Liver (tissue), 10 donors: ENCODE measurements at places on chromosomes 1 and 21. TPM values are rescaled to one million over a fixed set of nuclear protein-coding genes. Genes with fewer than 3 reads are reported as not detected.

GRCh38 chr1:77796695-77797405, 17.4 kb downstream of the MIGA1 start:
- peaks cover 5% of the 10 kb centered on the region for H3K36me3 ChIP-seq
- DNase-seq = no peak
- no peak overlapping the region for H3K27ac ChIP-seq
- H3K4me3 ChIP-seq = no peak overlapping the region
- no peaks in the 10 kb centered on the region for H3K4me1 ChIP-seq
- H3K27me3 ChIP-seq = no peaks in the 10 kb centered on the region

The MATN1 gene
- polyA plus RNA-seq = not detected

GRCh38 chr1:173332026-173332425, 124.9 kb upstream of the TNFSF4 start:
- no peaks in the 10 kb centered on the region for H3K36me3 ChIP-seq
- H3K4me3 ChIP-seq = no peak overlapping the region
- no peak for DNase-seq

GRCh38 chr1:236107121-236107907, 35.0 kb upstream of the GPR137B start:
- no peak for DNase-seq
- no peaks in the 10 kb centered on the region for H3K36me3 ChIP-seq
- H3K4me3 ChIP-seq = no peak overlapping the region
- no peak overlapping the region for H3K27ac ChIP-seq

- no peaks in the 10 kb centered on the region for H3K36me3 ChIP-seq
- no peaks in the 10 kb centered on the region for H3K27me3 ChIP-seq
- H3K4me3 ChIP-seq = no peak overlapping the region
- H3K4me1 ChIP-seq = peaks cover 1% of the 10 kb centered on the region
These were observed 45.1 kb upstream of the MUTYH start for GRCh38 chr1:45385302-45385701.

DNA sequence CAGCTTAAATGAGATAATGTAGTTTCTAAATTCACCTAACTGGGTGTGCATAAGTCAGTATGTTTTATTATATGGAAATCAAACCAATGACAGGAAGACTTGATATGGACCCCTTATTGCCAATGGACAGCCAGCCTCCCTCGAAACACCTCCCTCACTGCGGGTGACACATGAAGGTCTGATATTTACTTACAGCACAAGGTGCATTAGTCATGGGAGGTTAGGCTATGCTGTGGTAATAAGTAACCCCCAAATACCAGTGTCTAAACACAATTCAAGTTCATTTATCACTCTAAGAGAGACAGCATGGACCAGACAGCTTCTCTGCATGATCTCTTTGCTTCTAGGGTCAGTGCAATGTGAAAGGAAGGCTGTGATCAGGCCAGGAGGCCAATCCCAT, 126.0 kb upstream of the KCNJ6 start:
- no peak for DNase-seq
- no peaks in the 10 kb centered on the region for H3K27me3 ChIP-seq
- H3K36me3 ChIP-seq = no peaks in the 10 kb centered on the region
- H3K4me3 ChIP-seq = no peak overlapping the region
- no peaks in the 10 kb centered on the region for H3K4me1 ChIP-seq
- no peak overlapping the region for H3K27ac ChIP-seq

DNA sequence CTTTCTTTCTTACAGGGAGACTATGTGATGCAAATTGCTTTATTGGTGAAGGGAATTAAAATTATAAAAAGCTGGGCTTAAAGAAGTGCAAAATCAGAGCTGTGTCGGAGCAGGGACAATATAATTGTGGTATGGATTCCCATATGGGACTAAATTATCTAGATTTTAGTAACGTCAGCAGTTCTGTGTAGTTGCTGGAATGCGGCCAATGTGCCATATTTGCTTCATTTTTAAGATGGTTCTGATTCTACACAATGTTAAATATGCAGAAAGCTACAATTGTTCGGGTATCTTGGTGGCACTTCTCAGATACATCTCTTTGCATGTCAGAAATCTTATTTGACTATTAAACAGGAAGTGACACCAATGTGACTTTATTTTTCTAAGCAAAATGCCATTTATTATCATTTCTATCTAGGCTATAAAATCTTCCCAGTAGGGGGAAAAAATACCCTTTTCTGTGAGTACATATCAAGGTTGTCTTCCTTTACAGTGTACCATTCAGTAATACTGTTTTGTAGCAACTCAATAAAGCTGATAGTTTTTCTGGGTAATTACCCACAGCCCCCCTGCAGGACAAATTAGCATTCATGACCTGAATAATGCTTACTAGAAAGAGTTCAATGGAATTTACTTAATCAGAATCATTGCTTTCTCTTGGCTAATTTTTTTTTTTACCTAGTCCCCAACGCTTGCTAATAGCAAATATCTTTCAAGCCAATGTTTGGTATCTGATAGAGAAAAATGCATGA, 288.3 kb upstream of the ADGRL2 start:
- no peak overlapping the region for H3K27ac ChIP-seq
- no peaks in the 10 kb centered on the region for H3K36me3 ChIP-seq
- no peak for DNase-seq
- no peaks in the 10 kb centered on the region for H3K4me1 ChIP-seq

The ERICH3 gene
- polyA plus RNA-seq = 0.05 TPM

DNA sequence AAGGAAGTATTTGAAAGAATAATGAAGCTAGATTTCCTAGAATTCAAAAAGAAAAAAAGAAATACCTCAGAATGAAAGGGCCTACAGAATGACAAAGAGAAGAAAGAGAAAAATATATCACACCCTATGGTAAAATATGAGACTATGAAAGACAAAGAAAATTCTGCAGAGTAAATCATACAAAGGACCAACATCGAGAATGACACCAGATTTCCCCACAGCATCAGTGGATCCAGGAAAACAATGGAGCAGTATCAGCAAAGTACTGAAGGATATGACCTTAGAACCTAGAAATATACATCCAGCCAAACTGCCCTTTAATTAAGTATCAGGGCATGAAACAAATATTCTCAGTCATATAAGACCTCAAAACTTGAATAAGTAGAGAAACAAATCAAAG, 21.2 kb upstream of the IFNAR2 start:
- H3K4me1 ChIP-seq = peaks cover 26% of the 10 kb centered on the region
- H3K4me3 ChIP-seq = no peak overlapping the region
- no peak for DNase-seq
- H3K27me3 ChIP-seq = no peaks in the 10 kb centered on the region
- no peak overlapping the region for H3K27ac ChIP-seq

GRCh38 chr1:40986956-40987355, 7.5 kb downstream of the CTPS1 start:
- peak overlapping the region; percentile 84 for H3K27ac ChIP-seq
- H3K4me3 ChIP-seq = no peak overlapping the region
- H3K4me1 ChIP-seq = peaks cover 15% of the 10 kb centered on the region

- no peaks in the 10 kb centered on the region for H3K36me3 ChIP-seq
- H3K4me3 ChIP-seq = no peak overlapping the region
- no peak overlapping the region for H3K27ac ChIP-seq
These were observed 1.6 kb upstream of the REN start for GRCh38 chr1:204167730-204168129.

The SVBP gene
- polyA plus RNA-seq = 8.5 TPM

GRCh38 chr1:154595621-154596020, 12.4 kb downstream of the ADAR start:
- H3K27me3 ChIP-seq = no peaks in the 10 kb centered on the region
- H3K36me3 ChIP-seq = peaks cover 90% of the 10 kb centered on the region
- no peak overlapping the region for H3K27ac ChIP-seq
- no peak overlapping the region for H3K4me3 ChIP-seq
- DNase-seq = no peak

DNA sequence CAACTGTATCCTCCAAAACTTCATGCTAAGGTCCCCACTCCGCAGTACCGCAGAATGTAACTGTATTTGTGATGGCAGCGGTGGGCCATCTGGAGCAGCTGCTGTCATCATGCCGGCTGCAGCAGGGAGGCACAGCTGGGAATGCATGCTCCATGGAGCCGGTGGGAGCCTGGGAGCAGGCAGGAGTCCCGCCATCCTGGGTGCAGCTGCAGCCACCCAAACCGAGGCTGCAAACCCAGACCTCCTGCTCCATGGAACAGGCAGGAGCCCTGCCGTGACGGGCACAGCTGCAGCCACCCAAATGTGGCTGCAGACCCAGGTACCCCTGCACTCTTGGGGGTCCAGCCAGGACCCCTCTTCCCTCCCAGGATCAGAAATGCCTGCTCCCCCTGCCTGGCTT, 80.3 kb downstream of the SCMH1 start:
- no peaks in the 10 kb centered on the region for H3K4me1 ChIP-seq
- H3K27me3 ChIP-seq = no peaks in the 10 kb centered on the region
- no peak overlapping the region for H3K4me3 ChIP-seq
- no peak overlapping the region for H3K27ac ChIP-seq
- no peak for DNase-seq

The BEND5 gene
- 0.12 TPM for polyA plus RNA-seq

DNA sequence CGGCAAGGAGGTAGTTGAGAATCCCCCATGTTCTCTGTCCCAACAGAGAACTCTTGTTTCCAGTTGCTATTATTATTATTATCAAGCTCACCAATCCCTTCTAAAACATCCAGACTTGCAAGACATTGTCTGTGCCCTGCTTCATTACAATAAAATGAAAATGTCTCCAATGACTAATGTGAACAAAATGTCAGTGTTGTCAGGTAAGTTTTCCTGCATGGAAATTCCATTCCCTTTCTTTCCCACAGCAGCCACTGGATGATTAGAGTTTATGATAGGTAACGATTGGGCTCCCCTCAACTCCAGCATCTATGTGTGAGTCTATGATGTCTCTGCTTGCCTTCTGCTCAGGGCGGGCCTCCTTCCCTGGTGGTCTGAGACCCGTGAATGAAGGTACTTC, 8.9 kb upstream of the DYRK1A start:
- H3K36me3 ChIP-seq = no peaks in the 10 kb centered on the region
- no peak overlapping the region for H3K4me3 ChIP-seq
- no peak for DNase-seq
- peaks cover 2% of the 10 kb centered on the region for H3K4me1 ChIP-seq

DNA sequence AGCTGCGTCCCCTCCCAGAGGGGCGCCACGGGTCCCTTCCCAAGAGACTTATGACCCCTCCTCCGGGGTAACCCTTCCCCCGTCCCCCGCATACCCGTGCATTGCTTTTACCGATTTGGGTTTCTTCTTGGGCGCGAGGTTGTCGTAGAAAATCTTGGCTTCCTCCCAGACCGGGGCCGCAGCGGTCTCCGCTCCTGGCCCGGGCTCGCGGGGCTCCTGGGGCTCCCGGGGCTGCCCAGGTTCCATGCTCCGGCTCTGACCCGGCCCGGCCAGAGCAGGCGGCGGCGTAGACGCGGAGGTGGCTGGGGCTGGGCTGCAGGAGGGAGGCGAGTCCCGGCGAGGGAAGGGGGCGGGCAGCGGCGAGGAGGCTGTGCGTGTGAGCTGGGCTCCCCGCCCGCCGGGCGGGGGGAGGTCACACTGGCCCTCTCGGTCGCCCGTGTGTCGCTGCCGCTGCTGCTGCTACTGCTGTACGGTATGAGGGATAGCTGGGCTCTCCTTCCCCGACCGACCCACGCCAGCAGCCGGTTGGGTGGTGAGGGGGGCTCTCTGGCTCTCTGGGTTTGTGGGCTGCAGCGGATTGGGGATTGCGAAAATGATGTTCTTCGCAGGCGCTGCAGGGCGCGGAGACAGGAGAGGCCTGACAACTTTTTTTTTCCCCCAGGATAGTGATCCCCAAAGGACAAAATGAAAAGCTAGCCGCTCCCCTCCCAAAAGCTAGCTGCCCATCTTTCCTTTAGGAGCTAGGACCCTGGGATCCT, at the start of gene NT5C1A:
Gene NT5C1A, minus strand, starts transcription at position 315 of the 758 bp plus-strand sequence. Its CDS starts 69 bp downstream, at position 246.
- H3K27ac ChIP-seq = no peak within 1 kb of the TSS
- no peaks in the 10 kb centered on the region for H3K27me3 ChIP-seq
- no peak for DNase-seq
- peak within 1 kb of the TSS; percentile 58 for H3K4me3 ChIP-seq
- peaks cover 14% of the 10 kb centered on the region for H3K4me1 ChIP-seq

- no peaks in the 10 kb centered on the region for H3K36me3 ChIP-seq
- no peak for DNase-seq
- H3K27ac ChIP-seq = no peak overlapping the region
- H3K4me3 ChIP-seq = no peak overlapping the region
These were observed 43.8 kb upstream of the PRRX1 start for GRCh38 chr1:170620164-170620563.

- no peaks in the 10 kb centered on the region for H3K27me3 ChIP-seq
- no peak overlapping the region for H3K27ac ChIP-seq
- H3K4me1 ChIP-seq = no peaks in the 10 kb centered on the region
These were observed 25.5 kb upstream of the CAP1 start for GRCh38 chr1:40014812-40015594.

DNA sequence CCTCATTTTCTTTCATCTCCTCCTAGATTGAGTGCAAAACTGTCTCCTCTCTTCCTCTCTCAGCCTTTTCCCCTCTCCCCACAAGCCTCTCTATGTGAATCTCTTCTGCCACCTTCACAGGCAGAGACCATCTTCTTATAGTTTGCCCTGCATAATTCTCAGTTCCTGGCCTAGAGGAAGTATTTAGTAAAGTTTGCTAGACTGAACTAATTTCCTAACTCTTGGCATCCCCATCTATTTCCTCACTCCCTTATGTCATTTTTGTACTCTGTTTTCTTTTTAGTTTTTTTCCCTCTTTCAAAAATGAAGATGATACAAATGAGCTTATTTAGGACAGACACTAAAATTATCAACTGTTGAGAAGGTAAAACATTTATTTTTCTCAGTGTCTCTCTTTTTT, 66.0 kb downstream of the XCL2 start:
- H3K4me3 ChIP-seq = no peak overlapping the region
- no peaks in the 10 kb centered on the region for H3K27me3 ChIP-seq
- no peaks in the 10 kb centered on the region for H3K36me3 ChIP-seq
- H3K27ac ChIP-seq = no peak overlapping the region
- H3K4me1 ChIP-seq = no peaks in the 10 kb centered on the region

The SLC6A17 gene
- not detected for polyA plus RNA-seq

The SYT14 gene
- polyA plus RNA-seq = not detected

The OR2T35 gene
- not detected for polyA plus RNA-seq

GRCh38 chr1:105492921-105493320, 1563.6 kb upstream of the PRMT6 start:
- H3K27ac ChIP-seq = no peak overlapping the region
- H3K36me3 ChIP-seq = no peaks in the 10 kb centered on the region
- no peaks in the 10 kb centered on the region for H3K27me3 ChIP-seq
- no peak for DNase-seq
- H3K4me1 ChIP-seq = no peaks in the 10 kb centered on the region

DNA sequence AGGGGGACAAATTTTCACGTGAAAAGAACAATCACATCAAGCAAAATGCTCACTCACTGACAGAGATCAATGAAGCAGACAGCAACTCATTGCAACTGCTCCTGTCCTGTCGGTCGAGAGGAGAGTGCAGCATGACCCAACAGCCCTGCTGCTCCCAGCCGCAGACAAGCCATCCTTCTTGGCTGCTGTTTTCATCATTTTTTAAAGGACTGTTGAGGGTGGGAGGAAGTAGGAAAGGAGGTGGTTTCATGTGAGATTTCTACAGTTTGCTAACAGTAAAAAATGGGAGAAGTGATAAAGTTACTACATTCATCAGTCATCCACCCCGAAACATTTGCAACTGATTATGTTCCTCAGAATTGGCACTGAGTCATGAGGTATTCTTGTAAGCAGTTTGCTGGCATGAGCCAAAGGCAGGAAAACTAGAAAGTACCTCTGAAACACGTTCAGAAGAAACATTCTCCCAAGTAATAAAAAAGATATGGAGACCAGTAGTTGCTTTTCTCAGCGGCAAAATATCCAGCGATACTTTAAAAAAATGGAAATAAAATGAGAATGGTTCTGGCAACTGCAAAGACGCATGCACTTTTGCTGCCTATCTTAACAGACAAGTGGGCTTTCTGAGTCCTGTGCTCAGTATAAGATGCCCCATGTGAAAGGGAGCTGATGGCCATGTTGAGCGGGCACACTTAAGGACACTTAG, 72.0 kb upstream of the CLDN14 start:
- H3K27me3 ChIP-seq = no peaks in the 10 kb centered on the region
- H3K27ac ChIP-seq = no peak overlapping the region
- H3K4me1 ChIP-seq = peaks cover 9% of the 10 kb centered on the region
- no peaks in the 10 kb centered on the region for H3K36me3 ChIP-seq
